ENCODE measurements at places on chromosomes 1 and 21. TPM values are rescaled to one million over a fixed set of nuclear protein-coding genes. Genes with fewer than 3 reads are reported as not detected.

The MPZ gene
- 4.3 TPM for polyA plus RNA-seq

The MTARC1 gene
- polyA plus RNA-seq: 0.33 TPM

The KRTAP10-4 gene
- not detected for polyA plus RNA-seq

The GBP7 gene
- polyA plus RNA-seq: not detected

The RSPH1 gene
- 0.26 TPM for polyA plus RNA-seq

DNA sequence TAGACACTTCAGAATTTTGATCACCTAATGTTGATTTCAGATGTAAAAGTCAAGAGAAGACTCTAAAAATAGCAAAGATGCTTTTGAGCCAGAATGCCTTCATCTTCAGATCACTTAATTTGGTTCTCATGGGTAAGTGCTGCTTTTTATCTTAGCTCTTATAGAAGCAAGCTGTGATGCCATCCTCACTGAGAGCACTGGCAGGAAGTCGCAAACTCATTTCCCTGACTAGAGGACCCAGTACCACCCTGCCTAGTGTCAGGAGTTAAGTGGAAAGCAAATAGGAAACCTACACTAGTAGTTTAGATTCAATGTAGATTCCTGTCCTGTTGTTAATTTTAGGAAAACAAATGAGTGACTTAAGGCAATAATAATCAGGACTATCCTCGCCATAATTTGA, 12.1 kb downstream of the IFNAR2 start:
- no peak for DNase-seq

DNA sequence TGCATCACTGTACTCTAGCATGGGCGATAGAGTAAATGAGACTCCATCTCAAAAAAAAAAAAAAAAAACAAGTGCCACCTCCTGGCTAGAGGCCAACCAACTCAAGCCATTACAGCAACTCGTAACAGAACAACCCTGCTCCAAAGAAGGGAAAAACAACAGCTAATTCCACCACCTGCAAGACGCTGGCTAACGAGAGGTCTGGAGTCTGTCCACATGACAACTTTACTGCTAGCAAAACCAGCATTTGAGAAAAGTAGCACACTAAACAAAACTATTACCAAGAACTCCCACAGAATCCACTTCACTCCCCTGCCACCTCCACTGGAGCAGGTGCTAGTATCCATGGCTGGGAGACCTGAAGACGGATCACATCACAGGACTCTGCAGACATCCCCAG, 24.1 kb upstream of the EGLN1 start:
- DNase-seq: no peak

GRCh38 chr1:210440081-210440480, 111.4 kb downstream of the HHAT start:
- DNase-seq: no peak

- no peak for DNase-seq
Measured at GRCh38 chr1:233279971-233280370, 15.6 kb downstream of the PCNX2 start.

GRCh38 chr1:54663725-54664124, 22.1 kb downstream of the MROH7 start:
- DNase-seq: no peak

- DNase-seq: no peak
Measured at GRCh38 chr1:59738152-59738551, 76.6 kb upstream of the HOOK1 start.

- DNase-seq: no peak
Measured at GRCh38 chr1:52857443-52857842, 14.9 kb downstream of the ZYG11A start.

GRCh38 chr1:159900086-159900680, at the start of gene CFAP45:
Gene CFAP45 (minus strand): TSS chr1:159900165. CDS start chr1:159900098, 67 bp downstream.
- DNase-seq: peak; percentile 58

DNA sequence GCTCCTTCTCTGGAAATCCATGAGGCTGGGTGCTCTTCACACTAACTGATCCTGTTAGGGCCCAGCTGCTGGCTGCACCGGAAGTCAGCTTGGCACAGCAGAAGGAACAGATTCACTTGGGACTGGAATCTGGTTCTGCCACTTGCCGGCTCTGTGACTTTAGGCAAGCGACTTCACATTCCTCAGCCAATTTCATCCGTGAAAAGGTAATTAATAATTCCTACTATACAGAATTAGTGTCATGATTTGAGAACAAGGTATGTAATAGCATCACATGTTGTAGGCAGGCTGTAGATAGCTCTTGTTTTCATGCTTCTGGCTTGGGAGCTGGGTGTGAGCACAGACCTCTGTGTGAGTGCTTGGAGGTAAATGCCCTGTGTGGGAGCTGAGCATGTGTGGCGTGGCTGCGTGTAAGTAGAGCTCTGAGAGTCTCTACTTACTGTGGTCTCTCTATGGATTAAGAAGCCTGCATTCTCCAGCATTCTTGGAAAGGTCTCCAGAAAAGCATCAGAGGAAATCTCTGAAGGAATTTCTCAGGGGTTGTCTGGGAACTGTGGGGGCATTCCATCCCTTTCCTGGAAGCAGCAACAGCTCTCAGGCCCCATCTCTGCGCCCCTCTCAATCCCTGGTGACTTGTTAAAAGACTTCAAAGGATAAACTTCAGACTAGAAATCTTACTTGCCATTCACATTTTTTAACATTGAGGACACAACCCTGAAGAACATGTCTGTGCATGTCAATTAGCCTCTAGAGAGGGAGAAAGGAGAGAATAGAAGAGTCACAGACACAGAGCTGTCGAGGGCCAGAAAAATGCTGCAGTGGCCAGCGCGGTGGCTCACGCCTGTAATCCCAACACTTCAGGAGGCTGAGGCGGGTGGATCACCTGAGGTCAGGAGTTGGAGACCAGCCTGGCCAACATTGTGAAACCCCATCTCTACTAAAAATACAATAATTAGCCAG, 47.7 kb upstream of the PPM1J start:
- no peak for DNase-seq

DNA sequence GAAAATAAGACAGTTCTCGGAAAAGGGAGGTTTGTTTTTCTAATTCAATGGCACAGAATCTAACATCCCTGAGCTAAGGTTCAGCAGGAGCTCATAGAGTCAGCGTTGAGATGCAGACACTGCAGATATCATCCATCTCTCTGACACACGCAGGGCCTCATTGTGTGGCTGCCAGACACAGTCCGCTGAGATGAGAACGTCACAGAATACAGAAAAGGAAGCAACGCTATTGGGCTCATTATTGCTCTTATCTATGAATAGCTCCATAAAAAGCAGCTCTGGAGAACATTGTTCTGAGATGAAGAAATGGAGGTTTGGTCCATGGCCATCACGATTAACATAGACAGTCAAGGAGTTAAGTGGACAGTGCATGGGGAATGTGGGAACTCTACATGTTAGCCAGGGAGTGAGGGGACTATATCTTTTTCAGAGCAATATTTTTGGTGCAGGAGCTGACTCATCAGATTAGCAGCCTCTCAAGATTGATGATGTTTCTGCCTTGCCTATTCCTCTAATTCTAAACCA, 771.6 kb upstream of the CXADR start:
- no peak for DNase-seq

GRCh38 chr1:23984417-23985186, 4.5 kb upstream of the SRSF10 start:
- DNase-seq: no peak
